ENCODE measurements at places on chromosomes 2 and 18.

DNA sequence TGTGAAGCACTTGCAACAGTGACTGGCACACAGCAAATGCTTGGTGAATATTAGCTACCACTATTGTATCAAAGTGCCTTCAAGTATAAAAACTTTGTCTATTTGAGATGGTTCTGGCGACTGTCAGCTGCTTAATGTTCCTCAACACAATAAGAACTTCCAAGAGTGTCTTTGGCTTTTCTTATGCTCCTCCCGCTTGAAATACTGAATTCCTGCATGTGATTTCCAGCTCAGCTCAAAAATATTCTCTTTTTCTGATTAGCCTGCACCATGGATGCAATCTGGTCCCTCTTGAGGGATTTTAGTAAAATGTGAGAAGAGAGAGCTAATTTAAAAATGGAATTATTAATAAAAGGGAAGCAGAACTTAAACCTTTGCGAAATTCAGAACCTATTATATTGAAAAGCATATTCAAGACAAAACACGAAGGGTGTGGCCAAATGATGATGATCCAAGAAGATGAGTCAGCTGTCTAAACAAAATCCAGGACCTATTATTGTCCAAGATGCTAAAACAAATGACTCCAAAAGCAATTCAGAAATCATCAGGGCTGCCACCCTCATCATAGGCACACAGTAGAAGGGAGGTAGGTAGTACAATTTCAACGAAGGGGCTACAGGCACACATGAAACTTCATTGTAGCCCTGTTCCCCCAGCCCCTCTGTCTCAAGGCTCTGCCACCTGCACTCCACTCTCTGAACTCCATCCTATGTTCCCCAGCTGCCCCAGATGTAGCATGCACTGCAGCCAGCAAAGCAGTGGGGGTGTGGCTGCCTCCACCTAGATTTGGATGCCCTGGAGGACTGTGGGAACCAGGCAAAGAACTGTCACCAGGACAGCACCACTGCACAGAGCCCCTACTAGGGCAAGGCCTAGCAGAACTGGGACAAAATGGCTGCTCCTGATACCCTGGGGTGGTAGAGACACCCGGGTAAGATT is 190.1 kb downstream of the ZNF385B start:
- DNase-seq, result no peak

GRCh38 chr2:2909086-2910035 is 468.3 kb downstream of the EIPR1 start:
- no peak for DNase-seq

GRCh38 chr18:76565238-76566173 is 70.5 kb upstream of the ZNF516 start:
- no peak for DNase-seq

- no peak for DNase-seq
Measured at GRCh38 chr2:69939722-69940121, 21.7 kb downstream of the ASPRV1 start.

GRCh38 chr2:26487192-26487591 is 9.3 kb upstream of the OTOF start:
- no peak for DNase-seq

GRCh38 chr2:60507211-60507965 is 46.1 kb downstream of the BCL11A start:
- DNase-seq, result no peak

DNA sequence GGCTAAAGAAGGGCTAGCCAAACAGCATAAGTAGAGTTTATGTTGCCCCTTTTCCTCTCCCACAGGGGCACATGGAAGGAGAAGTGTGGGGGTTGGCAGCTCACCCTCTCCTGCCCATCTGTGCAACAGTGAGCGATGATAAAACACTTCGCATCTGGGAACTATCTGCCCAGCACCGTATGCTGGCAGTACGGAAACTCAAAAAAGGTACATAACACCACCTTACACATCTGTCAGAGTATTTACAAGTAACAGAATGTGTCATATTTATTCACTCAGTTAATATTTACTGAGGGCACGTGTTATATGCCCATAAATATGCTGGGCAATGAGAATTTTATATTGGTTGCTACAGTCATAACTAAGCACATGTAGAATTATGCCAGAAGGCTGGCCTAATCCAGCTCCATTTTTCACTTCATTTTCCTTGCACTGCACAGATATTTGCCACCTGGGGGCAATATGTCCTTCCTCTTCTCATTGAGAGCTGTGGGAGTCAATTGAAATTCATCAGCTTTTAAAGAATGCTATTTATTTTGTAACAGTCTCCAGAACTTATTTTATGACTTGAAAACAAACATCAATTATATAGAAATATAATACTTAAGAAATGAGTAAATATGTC is 150.6 kb downstream of the RTN4 start:
- DNase-seq, result no peak

DNA sequence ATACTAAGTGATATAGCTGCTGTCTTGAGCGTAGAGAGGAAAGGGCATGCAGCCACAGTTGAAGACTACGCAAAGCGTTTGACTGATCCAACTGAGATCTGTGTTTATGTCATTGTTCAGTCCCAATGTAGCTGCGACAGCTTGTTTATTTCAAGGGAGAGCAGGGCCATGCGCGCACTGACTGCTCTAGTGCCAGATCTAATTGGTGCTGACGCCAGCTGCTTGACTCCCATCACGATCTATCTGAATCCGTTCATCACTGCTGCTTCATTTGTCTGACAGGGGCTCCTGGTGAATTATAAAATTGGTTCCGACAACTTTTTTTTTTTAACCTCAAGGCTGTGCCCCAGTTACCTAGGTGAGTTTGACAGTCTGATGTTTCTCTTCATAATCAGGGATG is 75.7 kb downstream of the CHST9 start:
- DNase-seq, result no peak

DNA sequence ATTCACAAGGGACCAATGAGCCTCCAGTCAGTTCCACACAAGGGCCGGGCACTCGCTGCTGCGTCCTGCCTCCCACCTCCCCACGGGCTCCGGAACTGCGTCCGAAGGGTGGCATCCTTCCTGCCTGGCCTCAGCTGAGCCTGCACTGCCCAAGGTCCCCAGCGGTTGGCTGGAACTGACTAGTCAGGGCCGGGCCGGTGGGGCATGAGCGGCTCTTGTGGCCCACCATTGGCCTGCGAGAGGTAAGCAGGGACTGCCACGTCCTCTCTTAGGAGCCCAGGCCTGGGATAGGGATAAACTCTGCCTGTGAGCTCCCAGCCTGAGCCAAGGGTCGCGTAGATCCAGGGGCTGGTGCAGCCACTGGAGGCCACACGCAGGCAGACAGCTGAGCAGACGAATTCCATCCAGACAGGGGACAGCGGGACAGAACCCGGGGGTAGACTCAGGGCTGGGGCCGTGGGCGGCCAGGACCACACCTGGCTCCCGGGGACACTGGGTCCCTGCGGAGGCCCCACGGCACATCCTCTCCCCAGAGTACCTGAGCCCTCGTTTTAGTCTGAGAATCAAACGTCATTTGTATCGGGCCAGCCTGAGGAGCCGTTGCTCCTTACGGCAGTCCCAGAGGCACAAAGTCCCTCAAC is 148.4 kb downstream of the ZNF516 start:
- no peak for DNase-seq

GRCh38 chr2:8800821-8801220 is 36.6 kb downstream of the KIDINS220 start:
- DNase-seq, result no peak

- no peak for DNase-seq
Measured at GRCh38 chr18:58565021-58565420, 63.9 kb downstream of the ALPK2 start.

DNA sequence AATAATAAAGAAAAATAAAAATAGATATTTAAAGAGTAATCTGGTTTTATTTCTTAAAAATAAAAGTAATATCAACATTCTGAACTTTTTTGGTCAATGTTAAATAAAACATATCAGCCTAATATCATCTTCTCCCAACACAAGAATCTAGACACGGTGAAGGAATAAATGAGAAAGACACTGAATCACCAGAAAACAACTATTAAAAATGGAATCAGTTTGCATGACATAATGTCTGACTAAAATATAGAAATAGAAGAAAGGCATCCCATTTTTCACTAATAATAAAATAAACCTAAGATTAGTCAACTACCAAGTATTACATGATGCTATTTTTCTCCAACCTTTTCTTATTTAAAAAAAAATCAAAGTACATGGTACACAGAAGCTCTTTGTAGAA is 30.8 kb upstream of the TNFAIP6 start:
- DNase-seq, result no peak

GRCh38 chr2:202610380-202610779 is 24.4 kb upstream of the FAM117B start:
- no peak for DNase-seq

DNA sequence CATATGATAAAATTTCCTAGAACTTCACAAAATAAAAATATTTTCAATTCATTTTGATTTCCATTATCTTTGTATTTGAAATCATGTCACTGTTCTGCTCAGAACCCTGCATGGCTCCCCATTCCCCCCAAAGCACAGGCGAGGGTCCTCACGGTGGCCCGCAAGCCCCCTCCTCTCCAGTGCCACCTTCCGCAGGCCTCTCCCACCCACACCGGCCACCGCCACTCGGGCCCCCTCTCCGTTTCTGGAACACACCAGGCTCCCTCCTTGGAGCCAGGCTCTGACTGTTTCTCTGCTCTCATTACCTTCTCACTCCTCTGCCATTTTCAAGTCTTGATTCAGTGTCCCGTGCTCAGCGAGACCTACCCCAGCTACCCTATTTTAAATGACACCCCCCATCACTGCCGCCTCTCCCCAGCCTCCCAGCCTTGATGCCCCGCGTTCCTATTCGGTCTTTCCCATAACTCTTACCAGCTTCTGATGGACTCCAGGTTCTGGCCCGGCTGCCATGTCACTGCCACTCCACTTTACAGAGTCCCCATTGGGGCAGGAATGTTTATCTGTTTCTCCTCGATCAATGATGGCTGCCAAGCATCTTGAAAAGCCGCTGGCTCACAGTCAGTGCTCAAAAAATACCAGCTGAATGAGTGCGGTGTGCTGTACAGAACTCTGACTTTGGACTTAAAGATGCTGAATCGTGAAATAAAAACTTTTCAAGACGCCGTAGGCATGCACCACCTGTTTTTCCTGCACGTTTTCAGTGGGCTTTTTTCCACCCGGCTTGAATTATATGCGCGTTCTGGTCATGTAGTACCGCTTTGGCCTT is 201.0 kb downstream of the GBX2 start:
- DNase-seq, result no peak

DNA sequence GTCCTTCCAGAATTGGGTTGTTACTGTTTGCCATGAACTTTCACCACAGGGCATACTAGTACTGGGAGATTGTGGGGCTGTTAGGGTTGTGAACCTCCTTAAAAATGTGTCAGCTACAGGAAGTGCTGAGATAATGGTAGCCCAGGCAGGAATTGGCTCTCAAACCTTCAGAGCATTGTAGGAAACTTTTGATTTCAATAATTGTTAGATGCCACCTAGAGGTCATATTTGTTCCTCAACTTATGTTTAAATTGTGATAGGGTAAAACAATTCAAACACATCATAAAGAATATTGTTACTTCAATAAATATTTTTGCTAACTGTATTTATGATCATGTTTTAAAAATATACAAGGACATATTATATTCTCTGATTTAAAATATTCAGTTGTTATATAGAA is 594.6 kb downstream of the ADCYAP1 start:
- no peak for DNase-seq

GRCh38 chr2:229970406-229970805 is 48.1 kb downstream of the FBXO36 start:
- no peak for DNase-seq

DNA sequence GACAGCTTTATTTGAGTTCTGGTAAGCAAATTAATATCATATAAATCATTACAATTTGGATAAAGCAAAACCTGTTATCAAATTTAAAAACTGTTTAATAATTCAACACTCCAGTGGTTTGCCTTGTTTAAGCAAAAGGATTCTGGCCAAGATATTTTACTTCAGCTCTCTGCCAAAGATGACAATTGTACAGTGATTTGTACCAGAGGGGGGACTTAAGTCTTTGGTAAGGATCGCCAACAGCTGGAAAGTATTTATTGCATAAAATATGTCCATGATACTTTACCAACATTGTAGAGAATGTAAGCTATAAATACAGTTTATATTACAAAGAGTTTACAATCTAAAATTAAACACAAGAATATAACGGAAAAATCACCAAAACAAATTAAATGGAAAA is 13.8 kb downstream of the PREPL start:
- DNase-seq, result no peak

- no peak for DNase-seq
Measured at GRCh38 chr2:48131539-48132270, 225.4 kb upstream of the FBXO11 start.

DNA sequence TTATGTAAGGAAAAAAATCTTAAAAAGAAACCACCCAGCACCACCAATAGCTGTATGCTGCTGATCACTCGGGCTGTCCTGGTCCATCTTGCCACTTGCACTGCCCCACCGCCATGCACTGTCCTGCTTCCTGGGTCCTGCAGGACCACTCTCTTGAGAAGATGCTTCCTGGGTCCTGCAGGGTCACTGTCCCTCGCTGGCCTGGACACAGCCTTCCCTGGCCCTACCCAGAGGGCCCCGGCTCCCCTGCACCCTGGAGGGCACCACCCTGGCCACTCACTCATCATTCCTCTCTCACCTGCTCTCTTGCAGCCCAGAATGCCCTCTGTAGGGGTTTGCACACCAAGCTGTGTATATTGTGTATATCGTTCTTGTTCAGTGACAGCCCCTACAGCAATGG is 2.4 kb upstream of the OTOS start:
- no peak for DNase-seq

GRCh38 chr2:28496781-28497180 is 921 bp downstream of the PLB1 start:
- DNase-seq, result no peak

GRCh38 chr2:217740756-217741155 is 262.0 kb downstream of the TNS1 start:
- no peak for DNase-seq

DNA sequence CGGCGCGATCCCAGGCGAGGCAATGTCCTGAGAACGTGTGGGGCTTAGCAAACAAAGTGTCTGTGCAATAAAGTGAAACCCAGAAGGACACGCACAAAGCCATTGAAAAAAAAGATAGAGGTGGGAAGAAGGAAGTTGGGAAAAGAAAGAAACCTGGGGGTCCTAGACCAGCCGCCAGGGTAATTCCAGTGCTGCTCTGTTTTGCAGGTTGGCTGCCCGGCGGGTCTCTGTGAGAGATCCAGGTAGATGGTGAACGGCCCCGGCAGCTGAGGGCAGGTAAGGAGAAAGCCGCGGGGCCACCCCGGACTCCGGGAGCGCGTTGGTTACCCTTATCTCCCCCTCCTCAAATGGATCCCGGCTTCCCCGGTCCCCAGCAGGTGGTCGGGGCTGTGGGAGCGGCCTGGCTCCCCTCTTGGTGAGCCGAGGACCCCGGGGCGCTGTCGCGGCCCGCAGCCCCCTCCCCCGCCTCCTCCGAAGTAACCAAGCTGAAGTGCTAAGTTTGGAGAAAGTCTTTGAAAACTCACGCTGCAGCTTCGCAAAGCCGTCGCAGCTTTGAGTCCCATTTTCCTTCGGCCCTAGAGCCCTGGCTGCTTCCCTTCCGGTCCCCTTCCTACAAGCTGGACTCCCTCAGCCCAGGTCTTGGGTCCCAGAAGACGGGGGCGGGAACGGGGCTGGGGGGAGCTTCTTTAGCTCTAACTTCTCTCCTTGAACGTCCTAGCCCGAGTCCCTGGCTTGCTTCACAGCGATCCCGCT is 588 bp downstream of the OTX1 start:
- DNase-seq, result no peak

GRCh38 chr2:237943395-237944094 is 23.3 kb upstream of the UBE2F start:
- DNase-seq, result no peak

Data from effector CD8-positive, alpha-beta T cell (primary cell).